ENCODE measurements at places on chromosomes 4 and X.

- no peak for DNase-seq
Observed at GRCh38 chrX:97539970-97540519, 656.3 kb downstream of the RPA4 start.

DNA sequence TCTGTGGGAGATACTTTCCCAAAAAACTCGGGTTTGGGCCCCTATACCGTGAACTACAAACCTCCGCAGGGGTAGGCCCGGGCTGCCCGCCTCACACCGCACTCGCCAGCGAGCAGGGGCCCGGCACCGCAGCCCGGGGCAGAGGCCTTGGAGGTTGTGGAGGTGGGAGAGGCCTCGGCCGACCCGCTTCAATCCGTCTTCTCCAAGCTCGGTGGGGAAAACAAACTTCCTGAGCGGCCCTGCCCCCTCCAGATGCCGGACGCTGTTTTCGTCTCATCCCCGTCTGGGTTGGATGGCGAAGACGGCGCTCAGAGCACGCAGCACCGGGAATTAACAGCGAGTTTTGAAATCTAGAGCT lies 442 bp upstream of the MCUB start:
- DNase-seq, result no peak

GRCh38 chr4:152316969-152317368 lies 218.9 kb downstream of the FBXW7 start:
- no peak for DNase-seq

GRCh38 chr4:109576462-109576861 lies 16.4 kb downstream of the MCUB start:
- no peak for DNase-seq

DNA sequence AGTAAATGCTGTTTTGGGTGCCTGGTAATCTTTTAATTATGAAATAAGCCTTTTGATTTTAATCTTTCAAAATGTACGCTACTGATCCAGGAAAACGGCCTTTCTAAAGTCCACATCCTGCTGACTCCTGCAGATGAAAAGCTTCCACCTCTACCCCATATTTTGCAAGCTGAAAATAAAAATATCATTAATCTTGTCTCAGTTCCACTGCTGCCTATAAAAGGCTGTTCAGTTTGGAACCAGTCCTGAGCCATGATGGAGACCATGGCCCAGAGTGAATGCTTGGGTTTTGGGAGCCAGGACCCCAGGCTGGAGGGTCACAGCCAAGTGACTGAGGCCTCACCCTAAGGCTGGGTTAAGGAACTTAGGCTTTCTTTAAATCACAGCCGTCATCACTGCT lies 110.8 kb downstream of the AFF1 start:
- DNase-seq, result no peak

GRCh38 chrX:130158311-130158710 lies 7.3 kb downstream of the AIFM1 start:
- no peak for DNase-seq

DNA sequence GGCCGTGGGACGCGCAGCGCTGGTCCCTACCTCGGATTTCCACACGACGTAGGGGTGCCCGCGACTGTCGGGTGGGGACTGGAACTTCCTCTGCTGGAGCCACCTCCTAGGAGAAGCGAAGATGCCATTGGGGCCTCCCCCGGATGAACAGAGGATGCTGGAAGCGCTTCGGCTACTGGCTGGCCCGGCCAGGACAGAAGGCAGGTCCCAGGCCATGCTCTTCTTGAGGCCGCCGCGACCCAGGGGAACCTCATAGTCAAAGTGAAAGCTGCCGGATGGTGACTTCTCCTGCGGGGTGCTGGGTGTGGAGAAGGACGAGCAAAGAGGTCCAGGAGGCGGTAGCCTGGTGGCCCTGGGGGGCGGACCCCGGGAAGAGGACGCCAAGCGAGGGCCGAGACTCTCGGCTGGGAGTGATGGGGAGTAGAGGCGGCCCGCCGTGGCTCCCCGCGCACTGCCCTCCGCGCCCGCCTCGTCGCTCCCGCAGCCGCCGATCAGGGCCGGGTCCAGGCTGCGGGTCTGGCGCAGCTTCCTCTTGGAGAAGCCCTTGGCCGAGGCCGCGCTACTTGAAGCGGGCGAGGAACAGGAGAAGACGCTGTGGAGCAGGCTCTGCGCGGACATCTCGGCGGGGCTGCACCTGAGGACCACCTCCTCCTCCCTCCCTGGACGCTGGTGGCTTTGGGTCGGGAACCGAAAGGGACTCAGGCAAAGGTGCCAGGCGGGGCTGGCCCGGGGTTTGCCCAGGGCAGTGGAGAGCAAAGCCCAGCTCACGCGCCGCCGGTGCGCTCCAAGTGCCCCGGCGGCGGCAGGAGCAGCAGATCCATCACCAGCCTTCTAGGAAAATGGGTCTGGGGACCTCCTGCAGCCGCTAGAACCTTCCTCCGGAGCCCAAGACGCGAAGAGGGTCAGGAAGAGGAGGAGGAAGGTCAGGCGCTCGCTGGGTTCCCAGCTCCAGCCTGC lies 1.2 kb downstream of the ARHGAP6 start:
- DNase-seq, result no peak

GRCh38 chrX:130952266-130953043 lies 49.4 kb upstream of the ENOX2 start:
- no peak for DNase-seq

- DNase-seq, result no peak
Observed at GRCh38 chrX:153832728-153833127, 2.4 kb upstream of the PDZD4 start.

DNA sequence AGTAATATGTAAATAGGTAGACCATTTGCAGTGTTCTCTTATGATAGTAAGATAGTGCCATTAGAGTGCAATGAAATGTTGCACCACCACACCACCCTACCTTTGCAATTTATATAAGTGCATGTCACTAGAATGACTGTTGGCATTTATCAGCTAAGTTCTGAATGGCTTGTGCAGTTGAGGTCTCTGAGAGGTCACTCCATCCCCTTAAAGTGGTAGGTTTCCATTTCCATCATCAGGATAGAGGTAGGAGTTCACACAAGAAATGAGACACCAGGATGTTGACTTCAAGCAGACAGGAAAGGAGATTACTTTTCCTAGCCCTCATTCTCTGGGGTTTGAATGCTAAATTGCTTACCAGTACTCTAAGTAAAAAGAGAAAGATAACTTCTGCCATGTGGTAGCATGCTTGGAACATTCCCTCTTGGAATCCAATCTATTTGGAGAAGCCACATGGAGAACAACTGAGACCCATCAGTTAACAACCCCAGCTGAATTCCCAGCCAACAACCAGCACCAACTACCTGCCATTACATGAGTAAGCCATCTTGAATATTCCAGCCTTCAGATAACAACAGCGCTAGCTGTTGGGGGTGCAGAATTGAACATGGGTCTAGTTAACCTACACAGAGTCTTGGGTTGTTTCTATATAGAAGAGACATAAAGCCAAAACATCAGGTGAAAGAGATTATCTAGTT lies 6.7 kb upstream of the LRBA start:
- no peak for DNase-seq

GRCh38 chr4:112910109-112910736 lies 139.2 kb upstream of the ANK2 start:
- no peak for DNase-seq

Measured in coronary artery (tissue), 2 donors.